Fibroblast of skin of left biceps (primary cell): ENCODE measurements at places on chromosomes 3 and 15.

DNA sequence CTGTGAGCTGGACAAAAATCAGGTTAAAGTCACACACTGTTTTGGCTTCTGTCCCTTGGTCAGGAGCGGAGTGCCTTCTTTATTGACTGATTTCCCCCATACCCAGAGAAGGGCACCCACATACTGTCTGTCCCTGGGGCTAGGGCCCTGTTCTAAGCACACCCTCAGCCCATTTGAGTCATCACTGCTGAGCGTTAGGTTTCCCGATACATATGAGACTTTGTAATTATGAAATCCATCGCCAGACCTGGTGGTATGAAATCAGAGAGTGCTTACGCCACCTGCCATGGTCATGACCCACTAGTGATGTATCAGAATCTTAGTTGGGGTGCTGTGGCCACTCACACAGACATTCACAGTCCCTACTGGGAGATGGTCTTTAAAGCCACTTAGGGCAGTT is 96.8 kb downstream of the CHDH start:
- DNase-seq: no peak

GRCh38 chr3:189167027-189167766 is 4.6 kb upstream of the TPRG1 start:
- DNase-seq: no peak

- DNase-seq: no peak
Observed at GRCh38 chr3:180048103-180048502, 11.4 kb upstream of the PEX5L start.

- DNase-seq: no peak
Observed at GRCh38 chr3:23932571-23932970, 12.5 kb upstream of the NR1D2 start.

- DNase-seq: no peak
Observed at GRCh38 chr15:69537901-69538300, 85.3 kb downstream of the RPLP1 start.

- DNase-seq: no peak
Observed at GRCh38 chr15:69744391-69745162, 292.0 kb downstream of the RPLP1 start.

GRCh38 chr15:82921242-82921641 is 31.3 kb downstream of the HOMER2 start:
- DNase-seq: no peak

DNA sequence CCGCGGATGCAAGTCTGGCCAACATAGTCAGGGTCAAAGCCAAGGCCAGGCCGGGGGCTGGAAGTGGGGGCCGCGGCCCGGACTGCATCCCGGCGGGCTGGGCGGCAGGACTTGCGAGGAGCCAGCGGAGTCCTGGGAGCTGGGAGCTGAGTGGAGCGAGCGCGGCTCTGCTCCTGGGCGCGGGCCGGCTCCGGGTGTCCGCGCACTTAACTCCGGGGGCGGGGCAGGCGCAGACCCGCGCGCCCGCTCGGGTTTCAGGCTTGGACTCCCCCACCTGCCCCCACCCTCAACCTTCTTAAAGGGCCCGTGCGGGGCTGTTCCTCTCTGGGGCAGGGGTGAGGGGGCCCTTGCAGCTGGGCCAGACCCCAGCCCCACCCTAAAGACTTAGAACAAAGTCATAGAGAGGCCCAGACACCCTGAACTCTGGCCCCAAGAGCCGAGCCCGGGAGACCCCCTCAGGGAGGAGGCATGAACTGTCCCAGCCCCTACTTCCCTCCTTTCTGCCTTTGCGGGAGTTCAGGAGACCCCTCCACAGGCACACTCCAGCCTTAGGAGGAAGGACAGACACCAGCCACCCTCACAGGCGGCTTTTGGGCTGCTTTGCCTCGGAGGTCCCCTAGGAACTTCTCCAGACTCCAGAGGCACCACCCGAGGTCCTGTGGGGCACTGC is at the start of gene CSPG4:
Gene CSPG4 (minus strand): TSS at position 181 of the 670 bp plus-strand sequence. CDS start 93 bp downstream, at position 88.
- DNase-seq: no peak

DNA sequence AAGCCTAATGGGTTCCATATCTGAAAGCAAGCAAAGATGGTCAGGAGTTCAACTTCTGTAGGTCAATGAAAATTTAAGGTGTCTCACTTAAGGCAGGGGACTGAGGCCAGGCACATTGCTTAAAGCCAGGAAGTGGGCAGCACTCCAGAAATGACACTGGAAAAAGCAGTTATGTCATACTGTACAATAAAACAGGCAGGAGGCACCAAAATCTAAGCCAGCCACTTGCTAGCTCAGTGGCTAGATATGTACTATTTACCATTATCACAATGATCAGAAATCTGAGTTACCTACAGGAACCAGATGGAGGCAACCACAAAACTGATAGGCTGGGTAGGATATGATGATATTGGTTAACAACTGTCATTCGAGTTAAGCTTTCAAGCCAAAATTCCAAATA is 57.3 kb downstream of the FRMD5 start:
- DNase-seq: no peak

DNA sequence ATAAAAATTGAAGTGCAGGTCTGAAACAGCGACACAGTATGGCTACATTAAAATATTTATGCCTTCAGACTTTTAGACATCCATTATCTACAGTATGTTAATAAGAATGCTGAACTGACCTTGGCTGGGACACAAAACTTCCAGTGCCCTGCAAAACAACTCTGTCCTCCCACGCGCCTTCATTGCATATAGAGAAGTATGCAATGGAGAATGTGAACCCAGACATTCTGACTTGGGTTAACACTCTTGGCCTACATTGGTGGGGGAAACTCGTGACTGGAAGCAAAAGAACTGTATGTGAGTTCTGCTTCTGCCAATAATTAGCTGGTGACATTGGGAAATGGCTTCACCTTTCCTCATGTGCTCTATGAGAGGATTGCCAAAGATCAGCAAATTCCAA is 110.5 kb upstream of the SLC24A5 start:
- DNase-seq: no peak

DNA sequence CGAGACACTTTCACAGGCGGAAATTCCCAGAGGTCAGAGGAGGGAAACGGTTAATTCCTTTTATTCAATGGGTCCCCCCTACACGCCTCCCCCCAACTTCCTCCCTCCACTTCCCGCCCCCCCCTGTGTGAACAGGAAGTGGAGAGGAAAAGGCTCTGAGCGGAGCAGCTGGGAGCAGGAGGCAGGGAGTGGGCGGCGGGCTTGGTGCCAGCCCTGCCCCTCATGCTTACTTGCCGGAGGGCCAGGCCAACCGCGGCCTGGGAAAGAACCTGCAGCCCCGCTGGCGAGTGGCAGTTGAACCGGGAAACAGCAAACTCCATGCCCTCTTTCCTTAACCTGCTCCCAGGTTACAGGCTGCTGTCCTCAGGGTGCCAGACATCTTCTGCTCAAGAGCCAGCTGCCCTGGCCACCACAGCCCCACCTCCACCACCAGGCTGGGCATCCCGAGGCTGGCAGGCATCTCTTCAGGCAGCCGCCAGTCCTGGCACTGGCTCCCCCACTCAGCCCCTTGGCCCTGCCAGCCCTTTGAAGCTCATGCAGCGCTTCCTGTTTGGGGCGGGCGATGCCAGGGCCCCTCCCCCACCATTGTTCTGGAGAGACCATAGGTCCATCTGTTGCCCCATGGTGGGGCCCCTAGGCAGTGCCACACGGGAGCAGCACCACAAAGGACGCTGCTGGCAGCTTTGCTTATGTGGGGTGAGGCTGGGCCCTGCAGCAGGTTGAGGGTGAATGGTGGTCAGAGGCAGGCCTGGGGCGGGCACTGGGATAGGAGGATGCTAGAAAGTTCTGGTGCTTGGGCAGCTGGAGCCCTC is 12.9 kb downstream of the VPS18 start:
- no peak for DNase-seq

DNA sequence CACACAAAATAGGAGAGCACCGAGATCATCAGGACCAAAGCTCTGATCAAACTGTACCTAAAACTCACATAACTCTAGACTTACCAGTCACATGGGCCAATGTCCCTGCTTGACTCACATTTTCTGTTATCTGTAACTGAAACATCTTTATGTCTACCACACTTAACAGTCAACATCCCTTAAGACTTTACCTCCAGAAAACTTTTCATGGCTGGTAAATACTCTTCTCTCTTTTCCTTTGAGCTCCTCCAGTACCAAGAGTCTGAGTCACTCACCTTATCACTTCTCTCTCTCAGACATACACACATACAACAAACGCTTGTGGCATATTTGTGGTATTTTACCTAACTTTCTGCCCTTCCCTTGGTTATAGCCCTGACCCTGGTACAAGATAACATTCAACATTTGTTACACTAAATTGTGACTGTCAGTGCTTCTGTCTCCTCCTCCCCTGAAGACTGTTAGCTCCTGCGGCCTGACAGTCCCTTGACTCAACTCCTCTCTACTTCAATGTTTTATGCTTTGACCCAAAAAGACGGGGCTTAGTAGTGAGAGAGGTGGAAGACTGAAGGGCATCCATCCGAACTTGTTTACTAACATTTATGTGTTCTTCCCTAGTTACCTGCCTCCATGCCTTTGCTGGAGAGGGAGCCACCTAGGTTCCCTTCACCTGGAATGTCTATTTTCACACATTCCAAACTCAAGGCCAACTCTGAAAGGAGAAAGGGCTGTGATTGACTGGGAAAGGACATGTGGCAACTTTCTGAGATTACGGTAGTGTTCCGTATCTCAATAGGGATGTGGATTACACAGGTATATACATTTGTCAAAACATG is 3.7 kb upstream of the EFHB start:
- DNase-seq: no peak

GRCh38 chr15:96270581-96271172 is 59.8 kb upstream of the NR2F2 start:
- no peak for DNase-seq

GRCh38 chr3:157412323-157412855 is 24.3 kb upstream of the PTX3 start:
- no peak for DNase-seq

DNA sequence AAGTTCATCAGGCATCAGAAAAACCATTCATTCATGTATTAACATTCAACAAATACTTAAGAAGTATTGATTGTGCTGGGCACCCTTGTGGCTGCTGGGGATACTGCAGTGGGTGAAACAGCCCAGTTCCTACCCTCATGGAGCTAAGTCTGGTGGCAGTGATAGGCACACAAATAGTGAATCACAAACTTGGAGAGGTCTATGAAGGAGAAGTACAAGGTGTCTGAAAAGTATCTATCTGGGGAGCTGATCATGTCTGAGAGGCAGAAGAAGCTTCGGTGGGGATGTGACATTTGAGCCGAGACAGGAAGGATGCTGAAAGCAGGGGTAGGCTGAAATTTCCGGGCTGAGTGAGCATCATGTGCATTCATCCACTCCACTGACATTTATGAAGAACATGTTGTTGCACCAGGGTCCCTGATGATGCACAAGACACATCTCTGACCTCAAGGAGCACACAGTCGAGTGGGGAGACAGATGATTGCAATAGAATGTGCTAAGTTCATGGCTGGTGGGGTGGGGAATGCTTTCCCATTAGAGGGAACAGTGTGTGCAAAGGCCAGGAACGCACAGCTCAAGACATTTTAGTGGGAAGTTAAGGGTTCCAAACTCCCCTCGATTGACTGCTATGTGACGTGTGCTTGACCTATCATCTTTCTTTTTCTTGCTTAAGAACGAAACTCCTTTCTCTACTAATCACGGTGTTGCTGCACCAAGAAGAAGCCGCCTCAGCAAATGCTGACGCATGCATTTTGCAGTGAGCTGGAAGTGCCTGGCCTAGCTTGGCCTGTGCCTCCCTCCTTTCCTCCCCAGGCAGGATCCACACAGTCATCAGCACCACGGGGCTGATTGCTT is 309.1 kb upstream of the ICE2 start:
- DNase-seq: no peak

- no peak for DNase-seq
Observed at GRCh38 chr3:177419904-177420601, 222.8 kb upstream of the TBL1XR1 start.

DNA sequence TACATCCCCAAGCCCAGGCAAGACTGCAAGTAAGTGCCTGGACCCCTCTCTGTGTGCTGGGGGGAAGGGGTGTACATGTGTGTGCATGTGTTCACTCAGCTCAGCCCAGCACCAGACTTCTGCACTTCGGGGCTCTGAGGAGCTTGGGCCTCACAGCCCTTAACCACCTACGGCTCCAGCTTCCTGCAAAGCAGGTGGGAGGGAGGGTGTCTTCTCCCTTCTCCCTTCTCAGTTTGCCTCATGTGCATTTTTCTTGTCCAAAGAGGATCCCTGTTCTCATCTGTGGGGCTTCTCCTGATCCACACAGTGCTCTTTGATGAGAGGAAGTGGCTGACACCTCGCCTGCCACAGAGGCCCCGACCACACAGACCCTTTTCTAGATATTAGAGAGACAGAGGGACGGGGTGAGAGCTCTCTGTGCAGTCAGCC is 69.3 kb downstream of the MESD start:
- DNase-seq: no peak

- no peak for DNase-seq
Observed at GRCh38 chr3:14853271-14853951, 34.6 kb downstream of the FGD5 start.

GRCh38 chr3:158785972-158786371 is 15.9 kb upstream of the MFSD1 start:
- no peak for DNase-seq

GRCh38 chr3:43970920-43971319 is 270.8 kb upstream of the TOPAZ1 start:
- DNase-seq: no peak

GRCh38 chr3:185825006-185825638 is at the start of gene IGF2BP2:
Gene IGF2BP2 (minus strand): TSS chr3:185825042. CDS start chr3:185824960, 82 bp downstream.
- DNase-seq: peak; percentile 74

DNA sequence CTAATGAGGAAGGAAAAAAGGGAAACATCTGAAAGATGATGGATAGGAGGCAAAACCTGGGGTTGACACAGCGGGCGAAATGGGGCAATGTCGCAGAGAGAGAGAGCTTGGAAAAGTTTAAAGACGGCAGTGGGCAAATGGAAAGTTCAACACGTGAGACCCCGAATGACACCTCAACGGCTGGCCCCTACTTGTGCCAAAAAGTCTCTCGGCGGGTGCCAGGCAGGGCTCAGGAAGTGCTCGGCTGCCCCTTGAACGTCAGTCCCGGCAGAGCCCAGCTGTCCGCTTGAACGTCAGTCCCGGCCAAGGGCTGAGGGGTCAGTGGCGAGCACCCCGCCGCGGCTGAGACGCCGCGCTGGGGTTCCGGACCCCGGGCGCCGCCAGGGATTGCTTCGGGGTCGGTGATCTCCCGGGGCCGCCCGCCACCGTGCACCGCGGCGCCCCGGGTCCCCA is 658 bp downstream of the EOGT start:
- DNase-seq: no peak

- DNase-seq: no peak
Observed at GRCh38 chr15:39056357-39056756, 491.7 kb upstream of the RASGRP1 start.

- DNase-seq: no peak
Observed at GRCh38 chr3:190119461-190120268, 1.0 kb downstream of the P3H2 start.
